Neural crest cell (in vitro differentiated cells): ENCODE measurements at places on chromosomes 5 and 9. TPM values are rescaled to one million over a fixed set of nuclear protein-coding genes. Genes with fewer than 3 reads are reported as not detected.

Gene LCN9
- 0.30 and 0.66 TPM in 2 replicates for total RNA-seq

Gene AQP3
- 1.1 TPM in 2 replicates for total RNA-seq

Gene LTC4S
- 2.4 and 3.3 TPM in 2 replicates for total RNA-seq

Gene FAM153A
- not detected in 2 replicates for total RNA-seq

- no peak overlapping the region for H3K27ac ChIP-seq
- DNase-seq: no peak
These were observed 24.0 kb upstream of the SLC9A3 start for GRCh38 chr5:548256-548655.

DNA sequence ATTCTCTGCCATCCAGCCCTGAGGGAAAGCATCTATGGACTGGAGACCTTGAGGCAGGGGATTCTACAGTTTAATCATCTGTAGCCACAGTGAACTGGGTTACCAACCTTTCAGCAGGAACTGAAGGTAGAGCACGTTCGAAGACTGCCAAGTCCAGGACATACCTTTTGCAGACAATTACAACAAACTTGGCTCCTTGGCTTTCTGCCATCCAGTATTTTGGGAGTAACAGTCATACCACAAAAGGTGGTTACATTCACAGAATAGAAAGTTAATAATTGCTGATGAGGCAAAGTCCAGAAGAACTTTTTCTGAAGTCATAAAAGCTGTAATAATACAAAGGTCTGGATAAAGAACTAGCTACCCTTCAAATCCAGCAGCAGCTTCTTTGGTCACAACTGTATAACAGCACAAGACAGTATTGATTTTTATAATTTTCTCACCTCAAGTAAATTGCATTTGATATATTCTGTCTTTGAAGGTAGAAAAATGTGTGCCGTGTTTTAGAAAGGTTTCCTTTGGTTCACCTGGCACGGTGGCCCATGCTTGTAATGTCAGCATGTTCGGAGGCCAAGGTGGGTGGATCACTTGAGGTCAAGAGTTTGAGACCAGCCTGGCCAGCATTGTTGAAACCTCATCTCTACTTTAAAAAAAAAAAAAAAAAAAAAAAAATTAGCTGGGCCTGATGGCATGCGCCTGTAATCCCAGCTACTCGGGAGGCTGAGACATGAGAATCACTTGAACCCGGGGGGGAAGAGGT is 236.6 kb downstream of the NR3C1 start:
- H3K4me3 ChIP-seq: no peak overlapping the region
- no peak for DNase-seq
- no peaks in the 10 kb centered on the region for H3K27me3 ChIP-seq
- H3K36me3 ChIP-seq: no peaks in the 10 kb centered on the region
- H3K27ac ChIP-seq: no peak overlapping the region
